ENCODE measurements at places on chromosomes 3 and 15.
A peak's percentile ranks its signal among the peaks of the same experiment; 100 is the strongest.

- DNase-seq: no peak
Observed at GRCh38 chr3:135495891-135496290, 469.6 kb upstream of the PPP2R3A start.

DNA sequence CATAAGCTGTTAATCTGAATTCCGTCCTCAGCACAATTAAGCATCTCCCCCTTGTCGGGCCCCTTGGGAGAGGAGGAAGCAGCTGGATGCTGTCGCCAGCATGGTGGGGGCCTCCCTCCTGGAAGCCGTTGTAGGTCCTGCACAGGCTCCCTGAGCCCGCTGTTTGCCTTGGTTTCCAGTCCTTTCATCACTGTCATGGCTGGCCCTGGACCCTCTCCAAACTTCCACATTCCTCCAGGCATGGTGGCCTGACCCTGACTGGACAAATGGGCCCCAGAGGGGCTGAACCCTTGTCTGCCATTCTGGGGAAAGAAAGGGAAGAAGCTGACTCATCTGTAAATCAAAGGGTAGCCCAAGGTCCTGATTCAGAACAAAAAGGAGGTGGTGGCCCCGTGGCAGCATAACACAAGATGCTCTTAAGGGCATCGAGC, 300.5 kb upstream of the LRRFIP2 start:
- DNase-seq: peak; percentile 78

DNA sequence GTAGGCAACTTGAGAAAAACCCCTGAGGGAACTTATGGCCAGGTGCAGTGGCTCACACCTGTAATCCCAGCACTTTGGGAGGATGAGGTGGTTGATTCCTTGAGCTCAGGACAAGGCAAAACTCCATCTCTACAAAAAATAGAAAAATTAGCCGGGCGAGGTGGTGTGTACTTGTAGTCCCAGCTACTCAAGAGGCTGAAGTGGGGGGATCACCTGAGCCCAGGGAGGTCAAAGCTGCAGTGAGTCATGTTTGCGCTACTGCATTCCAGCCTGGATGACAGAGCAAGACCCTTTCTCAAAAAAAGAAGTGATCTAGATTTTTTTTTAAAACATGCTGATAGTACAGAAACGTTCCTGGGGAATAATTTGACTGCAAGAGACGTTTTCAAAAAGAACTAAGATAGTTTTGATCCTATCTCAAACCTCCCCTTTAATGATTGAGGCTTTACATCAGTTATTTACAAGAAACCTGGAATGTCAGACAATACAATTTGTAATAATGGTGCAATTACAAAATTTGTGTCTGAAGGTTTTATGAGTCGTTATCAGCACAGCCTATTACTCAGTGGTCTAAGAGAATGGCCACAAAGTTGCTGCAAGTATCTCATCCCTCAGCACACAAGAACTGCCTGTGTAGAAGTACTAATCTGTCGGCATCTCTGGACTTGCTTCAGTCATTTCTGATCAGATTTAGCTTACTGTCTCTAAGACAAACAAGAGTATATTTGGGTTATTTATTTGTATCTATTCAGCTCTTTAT, 32.2 kb upstream of the KLHL25 start:
- no peak for DNase-seq

DNA sequence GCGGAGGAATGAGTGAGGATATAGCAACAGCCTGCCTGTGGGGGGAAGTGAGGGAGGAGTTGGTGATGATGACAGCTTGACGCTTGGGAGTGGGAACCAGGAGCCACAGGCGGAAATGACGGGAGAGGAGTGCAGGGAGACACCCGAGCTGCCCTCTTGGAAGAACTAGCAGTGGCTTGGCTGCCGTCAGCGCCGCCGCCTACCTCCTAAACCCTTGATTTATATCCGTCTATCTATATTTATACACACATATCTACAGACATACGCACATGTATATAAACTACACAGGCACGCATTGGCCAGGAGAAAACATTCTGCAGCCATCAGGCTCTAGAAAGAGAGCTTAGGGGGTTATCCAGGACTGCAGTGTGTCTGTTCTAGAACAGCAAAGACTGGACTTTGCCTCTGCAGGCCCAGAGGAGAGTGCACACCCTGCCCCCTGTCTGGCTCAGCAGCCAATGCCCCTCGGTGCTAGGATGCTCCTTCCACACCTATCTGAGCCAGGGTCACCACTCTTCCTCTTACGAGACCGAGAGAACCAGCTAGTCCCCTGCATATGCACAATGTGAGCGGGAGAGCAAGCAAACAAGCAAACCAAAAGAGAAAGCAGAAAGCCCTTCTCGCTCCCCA, 45.3 kb upstream of the MAGEF1 start:
- DNase-seq: peak; percentile 9

- no peak for DNase-seq
Observed at GRCh38 chr3:114427285-114428043, 133.6 kb downstream of the TIGIT start.

DNA sequence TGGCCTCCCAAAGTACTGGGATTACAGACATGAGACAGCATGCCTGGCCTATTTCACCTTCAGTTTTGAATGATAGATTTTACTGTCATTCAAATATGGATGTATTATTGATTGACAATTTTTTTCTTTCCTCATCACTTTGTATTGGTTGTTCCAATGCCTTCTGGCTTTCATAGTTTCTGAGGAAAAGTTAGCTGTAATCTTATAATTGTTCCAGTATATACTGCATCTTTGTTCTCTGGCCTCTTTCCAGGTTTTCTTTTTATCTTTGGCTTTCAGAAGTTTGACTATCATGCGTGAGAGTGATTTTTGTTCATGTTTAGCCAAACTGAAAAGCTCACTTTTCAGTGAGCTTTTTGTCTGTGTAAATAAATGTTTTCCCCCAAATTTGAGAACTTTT, 157.1 kb downstream of the RSRC1 start:
- DNase-seq: peak; percentile 9

GRCh38 chr15:70483513-70483912, 279.8 kb downstream of the UACA start:
- no peak for DNase-seq

DNA sequence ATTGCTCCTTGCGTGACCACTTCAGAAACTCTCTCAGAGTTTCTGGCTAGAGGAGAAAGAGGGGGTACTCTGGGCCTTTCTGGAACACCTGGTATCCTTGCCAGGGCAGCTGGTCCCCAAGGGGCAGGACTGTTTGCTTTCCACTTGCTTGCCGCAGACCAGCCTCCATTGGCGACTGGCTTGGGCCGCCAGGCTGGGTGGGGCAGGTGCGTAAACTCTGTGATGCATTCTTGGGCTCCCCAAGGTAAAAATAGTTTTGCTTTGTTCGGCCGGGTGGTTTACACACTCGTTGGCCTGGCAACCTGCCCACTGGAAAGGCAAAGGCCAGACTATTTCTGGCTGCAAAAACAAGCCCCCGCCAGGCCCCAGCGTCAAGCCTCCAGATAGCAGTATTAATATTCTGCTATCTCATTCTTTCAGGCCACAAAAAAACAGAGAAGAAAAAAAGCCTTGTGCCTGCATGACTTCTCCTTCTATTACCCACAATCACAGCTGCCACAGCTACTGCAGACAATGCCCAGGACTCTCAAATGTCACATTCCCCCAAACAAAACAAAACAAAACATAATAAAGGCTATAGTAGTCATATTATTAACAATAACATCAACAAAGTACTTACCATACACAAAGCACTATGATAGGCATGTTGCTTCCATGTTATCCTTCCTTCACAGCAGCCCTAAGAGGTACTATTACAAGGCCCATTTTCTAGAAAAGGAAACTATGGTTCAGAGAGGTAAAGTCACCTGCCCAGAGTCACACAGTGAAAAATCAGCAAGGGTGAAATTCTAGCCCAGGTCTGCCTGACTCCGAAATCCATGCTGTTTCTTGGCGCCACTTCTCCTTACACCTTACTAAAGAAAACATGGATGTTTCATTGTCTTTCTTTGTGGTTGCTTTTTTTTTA, 14.0 kb upstream of the SSUH2 start:
- peak; percentile 95 for DNase-seq

DNA sequence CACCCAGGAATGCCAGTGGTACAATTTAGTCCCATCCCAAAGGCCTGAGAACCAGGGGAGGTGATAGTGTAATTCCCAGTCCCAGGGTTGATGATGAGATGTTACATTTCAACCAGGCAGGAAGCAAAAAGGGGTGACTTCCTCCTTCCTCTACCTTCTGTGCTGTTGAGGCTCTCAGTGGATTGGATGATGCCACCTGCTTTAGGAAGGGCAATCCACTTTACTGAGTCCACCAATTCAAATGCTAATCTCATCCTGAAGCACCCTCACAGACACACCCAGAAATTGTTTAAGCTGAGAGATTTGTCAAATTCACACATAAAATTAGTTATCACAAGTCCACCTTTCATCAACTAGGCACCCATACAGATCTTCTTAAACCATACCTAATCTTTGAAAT, 418.5 kb upstream of the GOLIM4 start:
- DNase-seq: peak; percentile 25

DNA sequence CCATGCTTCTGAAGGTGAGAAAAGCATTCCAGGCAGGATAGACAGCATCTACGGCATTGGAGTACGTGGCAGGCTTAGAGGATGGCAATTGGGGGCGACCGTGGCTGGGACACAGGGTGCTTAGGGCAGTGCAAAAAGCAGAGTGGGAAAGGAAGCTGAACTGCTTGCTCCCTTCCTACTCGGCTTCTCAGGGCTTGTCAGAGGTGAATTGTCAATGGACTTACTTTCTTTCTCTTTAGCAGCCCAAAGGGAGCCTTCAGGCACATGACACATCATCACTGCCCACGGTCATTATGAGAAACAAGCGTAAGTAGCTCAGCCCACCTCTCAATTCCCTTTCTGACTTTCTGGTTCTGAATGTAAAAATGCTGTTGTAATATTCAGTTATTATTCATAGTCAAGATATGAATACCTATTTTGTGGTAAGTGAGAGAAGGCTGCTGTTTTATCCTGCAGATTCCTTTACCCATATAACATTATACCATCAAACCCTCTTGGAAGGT, 84.3 kb downstream of the KLHL25 start:
- DNase-seq: no peak

DNA sequence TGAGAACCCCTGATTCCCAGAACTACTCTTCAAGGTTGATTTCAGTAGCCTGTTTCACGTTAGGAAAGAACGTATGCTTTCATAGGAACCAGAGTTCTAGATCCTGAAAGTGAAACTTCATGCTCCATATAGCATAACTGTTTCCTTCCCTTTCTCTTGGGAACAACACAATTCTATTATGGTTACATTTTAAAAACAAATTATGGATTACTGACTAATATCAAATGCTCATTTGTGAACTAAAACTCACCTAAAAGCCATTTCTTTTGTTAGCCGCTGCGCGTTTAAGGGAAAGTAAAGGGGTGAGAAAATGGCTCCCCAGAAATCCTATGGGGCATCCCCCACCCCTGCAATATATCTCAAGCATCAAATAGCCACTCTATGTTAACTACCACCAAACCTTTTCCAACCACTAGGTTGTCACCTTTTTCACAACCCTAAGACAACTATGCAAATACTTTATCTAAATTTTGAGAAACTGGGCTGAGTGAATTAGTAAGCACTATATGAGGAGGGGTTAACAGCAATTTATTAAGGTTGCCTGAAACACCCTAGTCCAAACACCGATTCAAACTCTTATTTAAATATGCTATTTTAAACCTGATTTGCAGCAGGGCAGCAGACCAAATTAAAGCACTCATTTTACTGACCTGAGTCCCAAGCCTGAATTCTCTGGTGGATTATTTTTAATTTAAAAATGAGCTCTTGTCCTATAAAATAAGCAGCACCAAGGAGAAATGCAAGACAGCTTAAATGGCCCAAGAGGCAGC, 2.4 kb downstream of the SIAH2 start:
- DNase-seq: no peak

GRCh38 chr3:129577925-129578786, 28.3 kb downstream of the PLXND1 start:
- DNase-seq: peak; percentile 73

DNA sequence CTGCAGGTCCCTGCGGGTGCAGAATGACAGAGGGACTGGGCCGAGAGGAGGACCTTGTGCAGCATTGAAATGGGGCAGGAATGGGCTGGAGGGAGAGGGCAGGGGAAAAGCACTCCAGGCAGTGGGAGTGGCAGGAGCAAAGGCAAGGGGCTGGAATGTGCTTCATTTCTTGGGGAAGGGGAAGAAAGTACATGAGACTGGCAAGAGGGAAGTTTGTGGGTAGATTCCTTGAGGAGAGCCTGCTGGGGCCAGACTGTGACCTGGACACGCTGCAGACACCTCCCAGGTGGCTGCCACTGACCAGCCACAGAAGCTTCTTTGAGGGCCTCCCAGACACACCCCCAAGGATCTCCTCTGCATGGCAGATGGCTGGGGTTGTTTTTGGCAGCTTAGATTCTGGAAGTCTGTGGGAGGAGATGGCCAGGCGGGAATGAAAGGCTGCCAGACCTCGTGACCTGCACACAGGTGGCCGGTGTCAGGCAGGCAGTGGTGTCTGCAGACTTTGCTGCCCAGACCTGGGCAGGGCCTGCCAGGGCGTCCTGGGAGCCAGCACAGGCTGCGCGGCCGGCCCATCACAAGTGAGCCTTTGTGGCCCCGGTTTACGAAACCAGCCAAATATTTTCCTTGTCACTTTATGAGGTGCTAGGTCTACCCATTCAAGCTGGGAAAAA, 53.1 kb downstream of the SPSB4 start:
- no peak for DNase-seq

DNA sequence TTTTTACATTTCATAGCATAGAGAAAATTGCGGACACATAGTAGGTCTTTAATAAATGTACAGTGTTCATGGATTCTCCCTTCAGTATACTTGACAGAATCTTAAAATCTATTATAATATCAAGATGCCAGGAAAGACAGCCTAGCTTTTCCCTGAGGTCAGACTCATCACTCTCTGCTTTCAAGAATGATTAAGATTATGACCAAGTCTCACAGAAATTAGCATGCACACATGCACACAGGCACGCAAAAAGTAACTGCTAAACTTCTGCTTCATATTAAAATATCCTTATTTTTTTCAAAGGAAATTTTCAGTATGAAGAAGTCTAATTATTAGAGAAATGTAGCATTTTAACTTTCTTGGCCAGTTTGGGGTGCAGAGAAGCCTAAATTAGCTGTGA, 493.8 kb upstream of the NECTIN3 start:
- no peak for DNase-seq

DNA sequence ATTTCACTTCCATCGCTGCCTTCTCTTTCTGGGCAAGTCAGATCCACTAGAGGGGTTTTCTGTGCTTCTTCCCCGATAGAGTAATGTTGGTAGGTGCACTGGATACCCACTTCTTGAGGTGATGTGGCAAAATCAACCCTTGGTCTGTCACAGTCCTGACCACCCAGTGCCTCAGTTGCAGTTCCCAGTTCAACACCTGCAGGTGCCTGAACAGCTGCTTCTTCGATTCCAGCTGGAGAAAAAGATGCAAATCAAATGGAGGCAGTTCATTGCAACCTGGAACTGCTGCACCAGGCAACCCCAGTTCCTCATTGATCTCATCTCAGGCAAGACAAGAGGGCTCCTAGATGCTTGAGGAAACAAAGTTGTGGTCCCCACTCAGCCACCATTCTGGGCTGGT, 186.6 kb downstream of the UBE2E2 start:
- no peak for DNase-seq

- no peak for DNase-seq
Observed at GRCh38 chr15:59701880-59702279, 12.8 kb upstream of the BNIP2 start.

Measured in common myeloid progenitor, CD34-positive (primary cell).